ENCODE measurements at places on chromosomes 1 and 21. TPM values are rescaled to one million over a fixed set of nuclear protein-coding genes. Genes with fewer than 3 reads are reported as not detected.

DNA sequence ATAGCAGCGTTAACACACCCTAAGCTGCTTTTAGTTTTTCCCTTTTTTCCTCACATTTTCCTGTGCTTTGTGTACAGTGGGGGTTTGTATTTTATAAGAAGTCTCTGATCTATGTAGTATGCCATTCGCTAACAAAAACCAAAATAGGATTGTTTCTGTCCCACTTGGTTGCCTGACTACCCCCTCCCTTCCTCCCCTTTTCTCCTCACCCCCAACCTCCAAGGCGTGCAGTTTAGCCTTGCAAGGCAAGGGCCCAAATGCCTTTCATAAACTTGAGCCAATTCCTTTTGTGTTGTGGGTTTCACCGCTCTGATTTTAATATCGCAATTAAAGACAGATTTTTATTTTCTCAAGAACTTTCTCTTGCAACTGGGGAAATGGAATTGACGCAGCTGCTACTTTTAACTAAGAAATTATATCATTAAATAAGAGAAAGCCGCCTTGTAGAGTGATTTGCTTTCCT, 276.9 kb downstream of the TM2D1 start:
- DNase-seq: no peak

DNA sequence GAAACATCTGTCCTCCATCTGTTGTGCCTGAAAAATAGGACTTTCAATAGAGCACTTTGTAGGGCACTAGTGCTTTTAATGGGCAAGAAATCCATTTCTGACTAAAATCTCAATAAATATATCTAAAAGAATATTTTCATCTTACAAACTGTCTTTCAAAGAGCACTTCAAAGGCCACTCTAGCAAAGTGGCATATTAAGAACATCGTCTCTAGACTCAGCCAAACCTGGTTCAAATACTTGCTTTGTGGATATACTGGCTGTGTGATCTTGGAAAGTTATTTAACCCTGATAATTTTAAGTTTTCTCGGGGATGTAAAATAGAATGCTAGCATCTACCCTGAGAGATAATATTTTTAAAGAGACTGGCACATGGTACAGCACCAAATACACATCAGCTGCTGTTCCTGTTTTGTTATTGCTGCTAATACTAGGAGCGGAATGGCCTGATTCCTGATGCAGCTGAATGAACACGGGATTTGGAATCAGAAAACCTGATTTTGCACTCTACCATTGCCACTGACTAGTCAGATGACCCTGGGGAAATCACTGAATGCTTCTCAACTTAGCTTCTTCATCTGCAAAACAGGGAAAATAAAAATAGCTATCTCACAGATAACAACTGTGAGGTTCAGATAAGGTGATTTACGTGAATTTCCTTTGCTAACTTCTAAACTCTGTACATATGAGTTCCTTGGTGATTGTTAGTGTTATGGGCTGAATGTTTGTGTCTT, 25.2 kb upstream of the LRRC8C start:
- DNase-seq: no peak

DNA sequence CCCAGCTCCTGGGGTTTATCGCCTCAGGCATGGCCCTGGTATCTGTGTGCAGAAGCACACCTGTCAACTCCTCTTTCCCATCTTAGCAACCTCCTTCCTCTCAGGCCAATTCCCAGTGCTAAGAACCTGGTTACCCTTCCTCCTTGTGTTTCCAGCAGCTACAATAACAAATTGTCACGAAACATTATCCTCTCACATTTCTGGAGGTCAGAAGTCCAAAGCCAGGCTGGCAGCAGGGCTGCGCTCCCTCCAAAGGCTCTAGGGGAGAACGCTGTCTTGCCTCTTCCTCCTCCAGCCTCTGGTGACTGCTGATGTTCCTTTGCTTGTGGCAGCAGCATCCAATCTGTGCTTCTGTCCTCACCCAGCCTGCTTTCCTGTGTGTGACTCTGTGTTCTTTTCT, 10.7 kb upstream of the MRPS14 start:
- DNase-seq: no peak

DNA sequence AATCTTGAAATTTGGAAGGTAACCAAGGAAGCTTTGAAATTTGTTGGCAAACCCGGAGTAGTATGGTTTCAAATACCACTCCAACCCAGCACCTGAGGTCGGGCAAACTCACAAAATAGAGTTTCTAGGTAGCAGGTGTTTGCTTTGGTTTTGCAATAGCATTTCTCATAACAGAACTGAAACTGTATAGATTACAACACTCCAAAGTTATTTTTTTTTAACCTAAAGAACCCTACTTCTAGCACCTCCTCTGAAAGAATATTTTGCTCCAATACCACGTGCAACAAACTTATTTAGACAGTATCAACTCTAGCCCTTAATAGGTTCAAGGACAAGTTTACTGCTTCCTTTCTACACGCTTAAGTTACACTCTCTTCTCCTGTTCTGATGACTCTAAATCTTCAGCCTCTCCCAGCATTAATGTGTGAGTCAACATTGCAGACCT, 178.5 kb upstream of the FMN2 start:
- DNase-seq: no peak

DNA sequence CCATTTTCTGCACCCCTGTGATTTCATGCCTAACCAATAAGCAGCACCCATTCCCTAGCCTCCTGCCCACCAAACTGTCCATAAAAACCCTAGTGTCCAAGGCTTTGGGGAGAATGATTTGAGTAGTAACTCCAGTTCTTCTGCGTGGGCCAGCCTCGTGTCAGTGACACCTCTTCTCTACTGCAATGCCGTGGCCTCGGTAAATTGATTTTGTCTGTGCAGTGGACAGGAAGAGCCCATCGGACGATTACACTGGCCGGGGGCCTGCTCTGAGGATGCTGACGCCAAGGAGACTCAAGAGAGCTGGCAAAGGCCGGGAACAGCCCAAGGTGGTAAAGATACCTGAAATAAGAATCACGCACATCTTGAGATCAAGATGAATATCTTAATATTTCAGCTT, 29.3 kb downstream of the RSPH1 start:
- DNase-seq: no peak

DNA sequence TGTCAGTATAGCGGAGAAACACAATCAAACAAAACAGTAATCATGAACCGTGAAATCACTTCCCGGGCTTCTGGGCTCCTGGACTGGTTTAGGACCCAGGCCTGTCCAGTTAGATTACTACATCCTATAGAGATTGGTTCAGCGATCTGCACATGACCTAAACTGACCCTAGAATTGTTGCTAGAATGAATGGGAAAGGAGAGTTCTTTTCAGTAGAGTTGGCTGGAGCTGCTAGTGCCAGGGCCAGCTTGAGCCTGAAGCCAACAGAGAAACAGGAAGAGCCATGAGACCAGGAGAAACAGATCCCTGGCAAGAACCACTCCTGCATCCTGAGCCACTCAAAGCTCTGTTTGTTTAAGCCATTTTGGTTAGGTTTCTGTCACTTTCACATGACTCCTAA, 474.3 kb upstream of the C1orf87 start:
- DNase-seq: no peak

Gene OR2G2
- not detected for total RNA-seq

Gene ATP1A2
- total RNA-seq: not detected

Gene CD84
- not detected for total RNA-seq

Gene VWA5B1
- not detected for total RNA-seq

Gene CYP4A11
- total RNA-seq: not detected

DNA sequence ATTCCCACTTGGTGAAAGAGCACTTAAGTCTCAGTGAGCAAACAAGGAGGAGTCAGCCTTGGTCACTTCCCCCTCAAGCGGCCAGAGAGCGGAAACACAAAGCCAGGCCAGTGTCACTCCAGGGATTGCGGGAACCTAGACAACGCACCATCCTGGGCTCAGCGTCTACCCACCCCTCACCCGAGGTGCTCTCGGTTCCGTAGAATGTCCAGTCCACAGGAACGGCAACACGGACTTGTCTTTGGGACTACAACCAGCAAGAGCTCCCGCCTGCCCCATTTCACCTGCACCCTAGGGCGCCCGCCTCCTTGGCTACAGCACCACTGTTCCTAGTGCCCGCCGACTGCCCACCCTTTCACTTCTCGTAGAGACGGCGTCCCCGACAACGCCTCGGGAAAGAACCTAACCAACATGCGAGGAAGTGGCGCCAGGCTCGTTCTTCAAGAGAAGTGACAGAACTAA, 509 bp downstream of the GDAP2 start:
- DNase-seq: peak; percentile 78

Gene TRABD2B
- not detected for total RNA-seq

DNA sequence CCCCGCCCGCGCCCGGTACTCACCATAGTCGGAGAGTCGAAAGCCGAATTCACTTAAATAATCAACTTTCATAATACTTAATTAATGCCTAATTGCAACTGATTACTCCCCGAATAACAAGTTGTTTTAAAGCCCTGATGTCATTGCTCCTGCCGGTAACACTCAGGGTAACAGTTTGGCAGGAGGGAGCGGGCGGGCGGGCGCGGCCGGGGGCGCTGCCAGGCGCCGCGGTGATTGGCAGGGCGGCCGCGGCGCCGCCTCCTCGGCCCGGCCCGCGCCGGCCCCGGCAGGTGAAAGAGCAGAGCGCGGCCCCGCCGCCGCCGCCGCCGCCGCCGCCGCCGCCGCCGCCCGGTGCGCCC, 102.2 kb downstream of the CASZ1 start:
- peak; percentile 53 for DNase-seq

Gene ANKRD65
- 0.17 TPM for total RNA-seq

DNA sequence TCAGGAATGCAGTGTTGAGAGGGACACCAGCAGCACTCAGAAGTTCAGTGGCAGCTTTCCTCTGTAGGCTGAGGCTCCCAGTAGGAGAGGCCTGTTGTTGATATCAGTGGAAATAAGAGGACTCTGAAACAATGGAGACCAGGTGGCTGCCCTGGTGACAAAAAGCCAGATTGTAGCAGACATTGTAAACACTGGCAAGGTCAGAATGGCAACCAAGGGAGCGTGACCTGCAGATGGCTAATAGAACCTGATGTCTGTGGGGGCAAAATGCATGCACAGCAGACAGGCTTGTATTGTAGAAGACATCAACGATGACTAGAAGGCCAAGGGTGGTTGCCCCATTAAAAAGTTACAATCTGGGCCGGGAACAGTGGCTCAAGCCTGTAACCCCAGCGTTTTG, 53.1 kb upstream of the GPR37L1 start:
- DNase-seq: no peak

DNA sequence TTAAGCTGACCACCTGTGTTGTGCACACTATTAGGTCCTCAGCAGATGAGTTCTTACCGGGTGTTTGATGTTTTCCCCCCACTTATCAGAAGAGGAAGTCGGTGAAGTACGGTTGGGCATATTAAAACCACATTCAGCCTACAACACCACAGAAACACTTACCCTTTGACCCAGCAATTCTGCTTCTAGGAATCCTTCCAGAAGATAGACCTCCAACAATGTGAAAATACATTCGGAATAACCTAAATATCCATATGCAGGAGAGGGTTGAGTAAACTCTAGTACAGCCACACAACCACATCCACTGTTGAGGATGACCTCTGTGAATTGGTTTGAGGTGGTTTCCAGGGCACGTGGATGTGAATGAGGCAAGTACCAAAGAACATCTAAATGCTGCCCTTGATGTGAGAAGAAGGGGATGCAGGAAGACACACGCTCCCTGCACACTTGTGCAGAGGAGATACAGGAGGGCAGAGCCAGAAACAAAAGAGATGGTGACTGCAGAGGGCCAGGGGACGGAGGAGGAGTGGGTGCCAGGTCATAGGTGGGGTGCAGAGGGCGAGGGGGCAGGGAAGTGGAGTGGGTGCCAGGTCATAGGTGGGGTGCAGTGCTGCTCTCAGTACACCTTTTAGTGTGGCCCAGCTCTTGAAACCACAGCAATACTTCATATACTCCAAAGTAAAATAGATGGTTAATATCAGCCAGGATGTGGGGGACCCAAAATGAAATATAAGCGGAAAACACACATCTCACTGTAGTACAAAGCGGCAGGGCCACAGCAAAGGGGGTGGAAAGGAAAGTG, 12.8 kb downstream of the ADARB1 start:
- no peak for DNase-seq

DNA sequence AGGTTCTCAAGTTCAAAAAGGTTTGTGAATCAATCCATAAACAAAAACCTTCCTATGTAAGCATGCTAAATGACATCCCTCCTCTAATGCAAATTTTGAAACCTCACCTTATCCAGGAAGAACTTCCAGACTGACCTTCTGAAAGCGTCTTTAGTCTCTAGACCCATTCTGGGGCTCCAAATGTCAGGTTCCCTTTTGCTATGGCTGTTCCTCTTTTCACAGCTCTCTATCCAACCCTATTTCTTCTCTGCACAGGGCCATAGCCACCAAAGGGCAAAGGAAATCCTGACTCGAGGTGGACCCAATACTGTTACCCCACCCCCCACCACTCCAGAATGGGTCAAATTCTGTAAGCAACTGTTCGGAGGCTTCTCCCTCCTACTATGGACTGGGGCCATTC, 3.4 kb downstream of the ATP1A4 start:
- DNase-seq: no peak

DNA sequence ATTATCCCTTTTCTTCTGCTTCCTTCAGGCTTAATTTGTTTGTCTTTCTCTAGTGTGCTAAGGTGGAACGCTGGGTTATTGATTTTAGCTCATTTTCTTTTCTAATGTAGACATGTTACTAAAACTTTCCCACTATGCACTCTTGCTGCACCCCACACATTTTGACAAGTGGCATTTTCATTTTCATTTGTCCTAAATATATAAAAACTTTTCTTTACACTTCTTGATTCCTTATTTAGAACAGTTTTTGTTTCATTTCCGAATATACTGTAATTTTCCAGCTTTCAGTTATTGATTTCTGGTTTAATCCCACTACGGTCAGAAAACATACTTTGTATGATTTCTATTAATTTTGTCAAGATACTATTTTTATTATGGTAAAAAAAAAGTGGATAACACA, 25.3 kb downstream of the SH3BP5L start:
- DNase-seq: no peak

Gene CD48
- total RNA-seq: 0.05 TPM

- DNase-seq: no peak
These were observed 8.2 kb upstream of the LEMD1 start for GRCh38 chr1:205429762-205430695.

GRCh38 chr1:242826701-242827336, 302.3 kb upstream of the PLD5 start:
- no peak for DNase-seq

DNA sequence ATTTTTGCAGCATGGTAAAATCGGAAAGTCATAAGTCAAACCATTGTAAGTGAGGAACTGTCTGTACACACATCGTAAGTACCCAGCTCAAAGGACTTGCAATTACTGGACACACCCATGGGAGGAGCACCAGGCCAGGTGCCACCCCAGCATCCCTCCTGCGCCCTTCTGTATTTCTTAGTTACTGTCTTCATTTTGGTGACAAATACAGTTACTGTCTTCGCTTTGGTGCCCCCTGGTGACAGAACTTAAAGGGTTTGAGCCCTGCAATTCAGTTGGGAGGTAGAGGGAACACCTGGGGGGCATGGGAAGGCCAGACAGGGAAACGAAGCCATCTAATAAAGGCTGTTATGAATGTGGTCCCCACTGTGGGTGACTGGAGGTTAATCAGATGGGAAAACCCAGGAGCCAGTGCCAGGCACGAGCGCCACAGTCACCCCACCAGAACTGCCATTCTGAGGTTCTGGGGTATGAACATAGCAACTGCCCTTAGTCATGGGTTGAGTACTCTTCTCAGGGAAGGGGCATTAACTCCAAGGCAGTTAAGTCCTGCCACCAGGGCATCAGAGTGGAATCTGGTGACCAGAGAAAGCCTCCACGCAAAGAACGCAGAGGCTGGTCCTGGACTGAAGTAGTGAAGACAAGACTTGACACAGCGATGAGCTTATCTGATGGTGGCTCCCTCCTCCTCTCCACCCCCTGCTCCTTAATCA, 612.9 kb downstream of the PTPRU start:
- peak; percentile 43 for DNase-seq

Gene IL20
- not detected for total RNA-seq

Gene GBP6
- total RNA-seq: 0.22 TPM

Measured in M059J (cell line).